ENCODE measurements at places on chromosomes 7 and 10.

- DNase-seq = no peak
These were observed 242.0 kb upstream of the YAE1 start for GRCh38 chr7:39324139-39324760.

- DNase-seq = no peak
These were observed 8.0 kb downstream of the PDGFA start for GRCh38 chr7:511476-512145.

DNA sequence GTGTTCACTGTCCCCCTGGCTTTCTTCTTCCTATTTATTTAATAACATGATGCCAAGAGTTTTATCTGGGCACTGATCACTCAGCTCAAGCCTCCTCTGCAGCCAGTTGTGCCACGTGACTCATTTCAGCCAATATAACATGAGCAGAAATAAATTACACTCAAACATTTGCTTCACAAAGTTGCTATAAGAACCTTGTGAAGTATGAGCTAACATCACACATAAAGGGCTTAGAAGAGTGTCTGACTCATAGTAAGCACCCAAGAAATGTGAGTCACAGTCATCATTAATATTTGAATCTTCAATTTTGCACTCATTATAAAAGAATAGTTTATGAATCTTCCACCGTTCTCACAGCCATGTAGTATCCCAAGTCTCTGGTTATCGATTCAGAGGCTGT, 414.6 kb upstream of the NPVF start:
- DNase-seq = no peak

DNA sequence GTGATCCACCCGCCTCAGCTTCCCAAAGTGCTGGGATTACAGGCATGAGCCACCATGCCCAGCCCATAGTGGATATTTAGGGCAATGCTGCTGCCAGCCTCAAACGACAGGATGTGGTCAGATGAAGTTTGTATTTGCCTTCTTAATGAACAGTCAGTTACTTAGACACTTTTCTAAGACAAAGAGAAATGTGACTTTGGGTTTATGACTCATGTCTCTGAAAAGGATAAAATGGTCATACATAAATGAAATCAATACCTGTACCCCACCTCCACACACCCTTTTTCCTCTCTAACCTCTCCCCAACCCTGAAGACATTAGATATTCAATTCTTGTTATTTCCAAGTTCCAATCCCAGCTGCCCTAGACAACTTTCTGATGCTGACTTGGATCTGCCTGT, 109.3 kb upstream of the INSIG1 start:
- DNase-seq = no peak

DNA sequence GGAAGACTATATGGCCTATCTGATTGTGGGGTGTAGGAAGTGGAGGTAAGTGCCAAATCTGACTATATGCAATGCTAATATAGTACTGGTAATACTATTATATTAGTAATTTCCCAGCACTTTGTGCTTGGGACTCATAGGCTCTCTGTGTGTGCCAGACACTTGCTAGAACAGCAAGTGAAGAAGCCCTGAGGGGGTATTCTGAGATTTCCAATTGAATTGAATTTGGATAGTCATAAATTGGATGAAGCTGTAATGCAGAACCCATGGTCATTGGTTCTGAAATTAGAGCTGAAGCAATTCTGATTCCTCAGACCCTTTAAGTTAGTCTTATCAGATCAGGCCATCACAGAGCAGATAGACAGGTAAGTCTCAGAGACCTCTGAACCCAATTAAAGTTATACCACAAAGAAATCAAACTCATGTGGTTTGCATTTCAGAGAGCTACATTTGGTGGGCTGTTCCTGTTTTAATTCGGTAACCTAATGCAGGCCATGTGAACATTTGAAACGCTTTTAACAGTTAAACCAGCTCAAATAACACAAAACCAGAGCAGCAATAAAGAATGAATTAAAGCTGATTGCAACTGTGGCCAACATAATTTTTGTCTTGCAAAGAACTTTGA, 179.5 kb downstream of the CREB5 start:
- DNase-seq = no peak

GRCh38 chr7:21867226-21867625, 78.5 kb downstream of the CDCA7L start:
- no peak for DNase-seq

GRCh38 chr10:60846173-60846572, 67.9 kb downstream of the CDK1 start:
- peak; percentile 18 for DNase-seq
